ENCODE measurements at places on chromosomes 1 and 21.

GRCh38 chr1:178645808-178646200 is 79.2 kb upstream of the RALGPS2 start:
- no peak for DNase-seq

- DNase-seq: no peak
Measured at GRCh38 chr1:46263146-46263545, 15.6 kb downstream of the RAD54L start.

DNA sequence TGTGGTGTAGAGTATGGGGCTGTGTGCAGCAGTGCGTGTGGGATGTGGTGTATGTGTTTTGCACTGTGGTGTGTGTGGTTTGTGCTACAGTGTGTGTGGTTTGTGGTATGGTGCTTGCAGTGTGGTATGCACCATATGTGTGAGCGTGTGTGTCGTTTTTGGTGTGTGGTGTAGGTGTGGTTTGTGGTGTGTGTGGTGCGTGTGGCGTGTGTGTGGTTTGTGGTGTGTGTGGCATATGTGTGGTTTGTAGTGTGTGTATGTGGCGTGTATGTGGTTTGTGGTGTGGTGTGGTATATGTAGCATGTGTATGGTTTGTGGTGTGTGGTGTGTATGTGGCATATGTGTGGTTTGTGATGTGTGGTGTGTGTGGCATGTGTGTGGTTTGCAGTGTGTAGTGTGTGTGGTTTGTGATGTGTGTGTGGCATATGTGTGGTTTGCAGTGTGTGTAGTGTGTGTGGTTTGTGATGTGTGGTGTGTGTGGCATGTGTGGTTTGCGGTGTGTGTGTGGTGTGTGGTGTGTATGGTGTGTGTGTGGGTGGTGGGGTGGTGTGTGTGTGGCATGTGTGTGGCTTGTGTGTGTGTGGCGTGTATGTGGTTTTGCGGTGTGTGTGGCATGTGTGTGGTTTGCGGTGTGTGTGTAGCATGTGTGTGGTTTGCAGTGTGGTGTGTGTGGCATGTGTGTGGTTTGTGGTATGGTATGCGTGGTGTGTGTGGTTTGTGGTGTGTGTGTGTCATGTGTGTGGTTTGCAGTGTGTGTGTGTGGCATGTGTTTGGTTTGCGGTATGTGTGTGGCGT is 53.5 kb upstream of the TRAPPC10 start:
- peak; percentile 14 for DNase-seq

DNA sequence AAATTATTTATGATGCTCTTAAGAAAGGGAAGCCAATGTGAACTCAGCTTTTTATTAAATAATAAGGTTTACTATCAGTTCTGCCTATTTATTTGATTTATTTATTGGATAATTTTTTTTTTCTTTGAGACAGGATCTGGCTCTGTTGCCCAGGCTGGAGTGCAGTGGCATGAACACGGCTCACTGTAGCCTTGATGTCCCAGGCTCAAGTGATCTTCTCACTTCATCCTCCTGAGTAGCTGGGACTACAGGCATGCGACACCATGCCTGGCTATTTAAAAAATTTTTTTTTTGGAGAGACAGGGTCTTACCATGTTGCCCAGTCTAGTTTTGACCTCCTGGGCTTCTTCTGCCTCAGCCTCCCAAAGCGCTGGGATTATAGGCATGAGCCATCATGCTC is 21.0 kb upstream of the DNAJC28 start:
- DNase-seq: no peak

GRCh38 chr1:231413749-231414082 is 8.4 kb downstream of the EGLN1 start:
- no peak for DNase-seq

DNA sequence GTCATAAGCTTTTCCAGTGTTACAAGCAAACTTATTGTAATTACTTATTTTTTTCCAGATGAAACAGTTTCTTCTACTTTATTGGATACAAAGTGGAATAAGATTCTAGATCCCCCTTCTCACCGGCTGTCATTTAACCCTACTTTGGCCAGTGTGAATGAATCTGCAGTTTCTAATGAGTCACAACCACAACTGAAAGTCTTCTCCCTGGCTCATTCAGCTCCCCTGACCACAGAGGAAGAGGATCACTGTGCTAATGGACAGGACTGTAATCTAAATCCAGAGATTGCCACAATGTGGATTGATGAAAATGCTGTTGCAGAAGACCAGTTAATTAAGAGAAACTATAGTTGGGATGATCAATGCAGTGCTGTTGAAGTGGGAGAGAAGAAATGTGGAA is 95.5 kb downstream of the ZFYVE9 start:
- DNase-seq: no peak

GRCh38 chr1:159799446-159799985 is 2.6 kb upstream of the FCRL6 start:
- DNase-seq: no peak

GRCh38 chr21:35020436-35020835 is 28.7 kb downstream of the RUNX1 start:
- DNase-seq: no peak

DNA sequence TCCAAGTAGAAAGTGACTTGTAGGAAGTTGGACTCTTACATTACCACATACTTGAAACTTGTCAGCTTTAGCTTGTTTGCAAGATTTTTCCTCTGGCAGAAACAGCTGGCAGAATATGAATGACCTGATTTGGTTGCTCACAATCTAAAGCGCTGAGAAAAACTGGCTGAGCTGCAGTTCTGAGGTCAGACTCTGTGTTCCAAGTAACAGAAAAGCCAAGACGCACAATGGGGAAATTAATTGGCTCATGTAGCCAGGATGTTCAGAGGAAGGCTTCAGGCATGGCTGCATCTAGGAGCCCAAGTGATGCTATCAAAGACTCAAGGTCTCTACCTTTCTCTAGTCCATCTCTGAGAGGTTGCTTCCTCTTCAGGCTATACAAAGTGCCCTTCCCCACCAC is 27.0 kb downstream of the ALPL start:
- DNase-seq: no peak

DNA sequence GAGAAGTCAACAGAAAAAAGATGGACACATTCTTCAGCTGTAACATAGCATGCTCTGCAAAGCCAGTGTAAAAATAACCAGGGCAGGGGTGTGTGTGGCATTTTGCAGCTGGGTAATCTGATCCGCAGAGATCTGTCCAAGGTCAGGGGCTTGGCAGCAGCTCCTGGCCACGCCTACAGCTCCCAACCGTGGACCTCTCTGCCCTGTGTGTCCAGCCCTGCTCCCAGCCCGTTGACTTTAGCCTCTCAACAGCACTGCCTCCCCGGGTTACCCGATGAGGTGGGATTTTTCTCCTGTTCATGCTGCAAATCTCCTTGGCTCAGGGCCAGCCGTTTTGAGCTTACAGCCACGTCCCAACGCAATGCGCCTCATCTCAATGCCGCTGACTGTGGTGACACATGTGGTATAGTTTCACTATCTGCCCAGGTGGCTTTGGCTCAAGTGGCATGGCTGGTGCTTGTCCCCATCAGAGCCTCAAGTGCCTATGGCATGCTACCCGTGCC is 68.1 kb downstream of the VWA5B1 start:
- DNase-seq: no peak

DNA sequence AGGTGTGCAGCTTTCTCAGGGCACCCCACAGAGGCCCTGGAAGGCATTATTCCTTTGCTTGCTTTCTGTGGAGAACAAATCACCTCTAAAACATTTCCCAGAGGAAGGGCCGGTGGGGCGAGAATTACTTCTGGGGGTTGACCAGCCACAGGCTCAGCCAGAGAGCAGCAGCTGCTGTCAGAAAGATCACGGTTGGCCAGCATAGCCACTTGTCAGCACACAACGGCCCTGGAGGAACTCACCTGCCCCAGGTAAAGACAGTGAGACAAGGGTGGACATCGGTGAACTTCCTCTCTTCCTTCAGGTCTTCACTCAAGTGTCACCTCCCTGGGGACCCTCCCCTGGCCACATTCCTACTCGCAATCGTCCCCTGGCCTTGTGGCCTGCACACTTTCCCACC is 69.5 kb upstream of the CLDN14 start:
- DNase-seq: no peak

GRCh38 chr1:228349701-228350171 is 56.9 kb downstream of the TRIM11 start:
- no peak for DNase-seq

DNA sequence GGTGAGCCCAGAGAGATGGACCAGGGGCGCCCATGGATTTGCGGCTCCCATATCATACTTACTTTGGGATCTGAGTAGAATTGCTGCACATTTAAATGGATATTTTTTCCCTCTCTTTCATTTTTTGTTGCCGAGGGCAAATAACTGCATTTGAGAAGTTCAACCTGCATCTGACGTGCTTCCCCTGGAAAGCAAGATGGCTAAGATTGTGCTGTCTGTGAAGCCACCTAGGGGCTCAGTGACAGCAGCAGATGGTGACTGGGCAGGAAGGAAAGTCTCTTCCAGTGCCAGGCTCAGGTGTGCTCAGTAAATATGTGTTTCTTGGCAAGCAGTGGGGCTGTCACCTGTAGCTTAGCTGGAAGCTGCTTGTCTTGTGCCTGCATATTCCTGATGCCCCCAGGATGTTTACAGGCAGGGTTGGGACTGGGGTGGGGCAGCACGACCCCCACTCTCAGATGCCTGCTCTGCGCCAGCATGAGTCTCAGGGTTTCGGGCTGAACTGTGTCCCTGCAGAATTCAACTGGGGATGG is 59.8 kb upstream of the ETV3 start:
- no peak for DNase-seq

- no peak for DNase-seq
Measured at GRCh38 chr1:212286556-212287131, 1.4 kb downstream of the PPP2R5A start.
